ENCODE measurements at places on chromosomes 7 and 10. TPM values are rescaled to one million over a fixed set of nuclear protein-coding genes. Genes with fewer than 3 reads are reported as not detected.

GRM3 gene
- total RNA-seq: not detected

GRCh38 chr7:112779667-112780066, 10.5 kb downstream of the TMEM168 start:
- no peak for DNase-seq

GRCh38 chr10:59741048-59741447, 12.2 kb downstream of the MRLN start:
- DNase-seq: no peak

DNA sequence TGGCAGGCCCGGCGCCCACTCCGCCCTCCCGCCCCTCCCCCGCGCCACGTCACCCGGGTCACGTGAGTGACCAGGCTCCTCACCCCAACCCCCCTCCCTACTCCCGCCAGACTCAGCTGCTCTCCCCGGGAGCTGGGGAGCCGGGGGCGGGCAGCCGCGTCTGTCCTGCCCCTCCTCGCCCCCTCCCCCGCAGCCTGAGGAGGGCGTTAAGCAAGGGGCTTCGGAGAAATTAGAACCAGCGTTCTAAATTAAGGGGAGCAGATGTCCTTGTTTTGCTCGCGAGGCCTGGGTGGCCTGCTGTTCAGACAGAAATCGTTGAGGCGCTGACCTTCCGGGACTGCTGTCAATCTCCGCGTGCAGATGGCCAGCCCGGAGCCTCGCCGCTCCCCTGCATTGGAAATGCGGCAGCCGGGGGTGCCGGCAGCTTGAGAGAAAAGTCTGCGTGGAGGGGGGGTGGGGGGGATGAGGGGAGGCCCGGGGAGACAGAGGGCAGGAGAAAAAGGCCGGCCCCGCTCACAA, 102.2 kb upstream of the ZNF438 start:
- DNase-seq: peak; percentile 89
